ENCODE measurements at places on chromosomes 11 and 22.

- DNase-seq = no peak
Observed at GRCh38 chr11:56846631-56847576, 98.4 kb upstream of the OR9G4 start.

GRCh38 chr11:5364214-5364613 is 12.9 kb downstream of the OR51B6 start:
- DNase-seq = no peak

- no peak for DNase-seq
Observed at GRCh38 chr11:105399511-105399910, 210.4 kb upstream of the GRIA4 start.

DNA sequence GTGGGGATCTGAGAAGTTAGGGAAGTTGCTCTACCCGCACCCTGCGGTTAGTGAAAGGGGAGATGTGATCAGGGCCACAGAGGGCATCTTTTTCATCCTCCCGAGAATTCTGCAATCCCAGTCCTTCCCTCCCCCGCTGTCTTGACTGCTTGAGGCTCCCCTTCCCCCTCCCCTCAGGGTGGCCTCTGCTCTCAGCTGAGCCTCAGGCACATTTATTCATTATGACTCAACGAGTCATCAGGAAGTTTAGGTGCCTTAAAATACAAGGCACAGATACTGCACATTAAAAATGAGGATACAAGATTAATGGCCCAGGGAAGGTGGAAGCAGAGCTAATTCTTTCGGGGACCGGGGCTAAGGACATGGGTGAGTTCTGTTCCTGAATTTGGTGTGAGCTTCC is 104.0 kb downstream of the CACNA1I start:
- no peak for DNase-seq

- DNase-seq = no peak
Observed at GRCh38 chr11:69386594-69387408, 92.8 kb downstream of the MYEOV start.

DNA sequence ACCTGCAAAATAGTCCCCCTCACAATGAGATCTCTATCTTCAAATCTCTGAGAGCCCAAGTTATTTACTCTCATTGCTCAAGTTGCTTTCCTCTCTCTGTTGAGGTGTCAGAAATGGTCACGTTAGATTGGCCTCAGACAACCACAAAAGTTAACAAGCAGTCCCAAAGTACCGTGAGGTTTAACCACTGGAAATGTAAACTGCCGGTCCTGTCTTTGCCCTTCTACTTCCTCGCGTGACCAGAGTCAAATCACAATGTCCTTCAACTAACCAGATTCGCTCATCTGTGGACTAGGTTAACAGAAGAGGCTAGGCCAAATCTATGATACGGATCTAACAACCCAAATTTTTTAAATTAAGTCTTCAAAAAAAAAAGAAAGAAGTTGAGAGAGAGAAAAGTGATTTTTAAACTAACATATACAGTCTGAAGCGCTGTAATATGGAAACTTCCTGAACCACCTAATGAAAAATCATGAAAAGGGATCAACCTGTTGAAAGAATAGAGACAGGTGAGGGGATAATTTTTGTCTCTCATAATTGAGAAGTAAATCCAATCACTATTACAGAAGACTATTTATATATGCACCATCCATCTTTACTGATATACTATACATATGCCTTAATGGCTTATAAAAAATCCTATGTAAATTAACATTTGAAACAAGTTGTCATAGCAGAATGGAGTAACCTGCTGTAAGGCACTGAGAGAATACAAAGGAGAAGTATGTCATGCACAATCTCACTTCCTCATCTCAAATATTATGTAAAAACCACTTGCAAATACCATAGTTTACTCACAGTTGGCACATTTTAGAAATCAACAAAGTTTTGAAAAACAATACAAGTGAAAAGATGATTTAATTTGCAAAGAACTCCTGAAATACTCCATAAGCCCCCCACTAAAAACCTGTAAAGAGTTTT is 3.3 kb upstream of the JAML start:
- no peak for DNase-seq

- no peak for DNase-seq
Observed at GRCh38 chr11:62242021-62242420, at the start of gene SCGB1D2. Gene SCGB1D2, plus strand, starts transcription at chr11:62242239. Its CDS starts 69 bp downstream, at chr11:62242308.

DNA sequence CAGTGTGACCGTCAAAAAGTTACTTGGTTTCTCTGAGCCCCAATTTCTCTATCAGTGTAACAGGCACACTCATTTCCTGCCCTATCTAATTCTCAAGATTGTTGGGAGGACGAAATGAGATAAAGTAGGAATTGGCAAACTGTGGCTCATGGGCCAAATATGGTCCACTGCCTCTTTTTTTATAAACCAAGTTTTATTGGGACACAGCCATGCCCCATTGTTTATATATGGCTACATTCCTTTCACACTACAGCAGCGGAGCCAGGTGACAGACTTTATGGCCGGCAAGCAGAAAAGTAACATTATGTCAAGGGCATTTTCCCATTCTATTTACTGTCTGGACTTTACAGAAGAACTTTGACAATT is 116.7 kb upstream of the TIMP3 start:
- DNase-seq = no peak

- no peak for DNase-seq
Observed at GRCh38 chr22:40004836-40005235, 10.1 kb downstream of the FAM83F start.

DNA sequence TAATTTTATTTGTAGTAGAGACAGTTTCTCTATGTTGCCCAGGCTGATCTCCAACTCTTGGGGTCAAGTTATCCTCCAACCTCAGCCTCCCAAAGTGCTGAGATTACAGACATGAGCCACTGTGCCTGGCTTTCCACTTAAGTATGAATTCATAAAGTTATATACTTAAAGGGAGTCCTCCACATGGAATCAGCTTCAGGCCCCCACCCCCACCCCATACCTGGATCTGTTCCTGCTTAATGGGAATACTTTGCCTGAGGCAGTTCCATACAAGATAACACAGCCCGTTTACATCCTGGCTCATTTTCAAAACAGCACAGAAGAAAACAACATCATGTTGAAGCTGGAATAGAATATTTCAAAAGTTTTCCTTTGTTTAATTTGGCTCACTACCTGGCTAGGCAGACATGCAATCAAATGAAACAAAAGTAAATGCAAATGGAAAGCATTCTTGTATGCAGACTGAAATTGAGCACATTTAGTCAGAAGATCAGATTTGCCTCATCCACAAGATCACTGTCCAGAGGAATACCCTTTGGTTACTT is 82.4 kb downstream of the FAT3 start:
- DNase-seq = no peak

DNA sequence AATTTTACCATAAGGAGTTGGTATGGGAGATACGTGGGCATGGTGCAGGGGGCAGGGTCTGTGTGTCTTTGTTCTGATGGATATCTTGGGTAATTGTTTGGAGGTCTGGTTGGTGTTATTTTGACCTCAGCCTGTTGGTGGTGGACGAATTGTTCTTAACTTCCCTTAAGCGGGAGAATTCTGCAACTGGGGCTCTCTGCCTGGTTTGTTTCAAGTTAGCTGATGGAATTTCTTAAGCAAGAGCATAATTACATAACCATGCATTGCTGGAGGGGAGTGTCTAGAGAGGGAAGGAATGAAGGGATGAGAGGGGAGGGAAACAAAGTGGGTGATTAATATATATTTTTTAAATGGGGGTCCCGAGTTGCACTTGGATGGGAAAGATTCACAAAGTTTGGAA is 908.5 kb upstream of the RAG2 start:
- DNase-seq = no peak

- no peak for DNase-seq
Observed at GRCh38 chr11:33263549-33263948, 6.4 kb downstream of the HIPK3 start.

DNA sequence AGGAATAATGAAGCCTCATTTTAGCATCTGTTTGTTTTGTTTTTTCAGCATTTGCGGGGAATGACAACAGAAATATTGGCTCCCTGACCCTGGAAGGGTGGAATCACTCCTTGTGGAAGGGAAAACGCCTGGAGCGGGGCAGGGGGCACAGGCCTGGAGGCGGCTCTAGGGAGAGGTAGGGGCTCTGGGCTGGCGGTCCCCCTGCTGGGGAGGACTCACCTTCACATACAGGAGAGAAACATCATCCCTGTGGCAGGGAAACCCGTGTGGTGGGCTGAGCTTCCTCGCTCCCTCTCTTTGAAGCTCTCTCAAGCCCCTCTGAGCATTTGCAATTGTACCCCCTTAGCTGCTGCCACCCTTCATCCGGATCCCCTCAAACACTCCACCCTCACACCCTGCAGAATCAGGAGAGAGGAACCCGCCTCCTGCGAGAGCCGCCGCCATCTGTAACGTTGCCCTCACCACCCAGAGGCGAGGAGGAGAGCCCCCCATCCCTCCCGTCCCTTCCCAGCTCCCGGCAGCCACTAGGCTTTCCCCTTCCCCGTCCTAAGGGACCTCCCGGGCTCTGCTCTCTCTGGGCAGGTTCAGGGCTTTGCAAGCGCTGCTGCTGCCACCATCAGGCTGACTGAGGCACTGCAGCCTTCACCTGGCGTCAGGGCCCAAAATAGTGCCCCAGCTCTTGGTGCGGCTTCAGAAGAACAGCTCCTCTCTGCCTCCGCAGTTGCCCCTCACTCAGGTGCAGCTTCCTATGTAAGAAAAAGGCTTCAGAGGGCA is 10.4 kb downstream of the KIRREL3 start:
- DNase-seq = peak; percentile 76

- DNase-seq = no peak
Observed at GRCh38 chr22:41911001-41911611, 3.8 kb downstream of the SHISA8 start.

DNA sequence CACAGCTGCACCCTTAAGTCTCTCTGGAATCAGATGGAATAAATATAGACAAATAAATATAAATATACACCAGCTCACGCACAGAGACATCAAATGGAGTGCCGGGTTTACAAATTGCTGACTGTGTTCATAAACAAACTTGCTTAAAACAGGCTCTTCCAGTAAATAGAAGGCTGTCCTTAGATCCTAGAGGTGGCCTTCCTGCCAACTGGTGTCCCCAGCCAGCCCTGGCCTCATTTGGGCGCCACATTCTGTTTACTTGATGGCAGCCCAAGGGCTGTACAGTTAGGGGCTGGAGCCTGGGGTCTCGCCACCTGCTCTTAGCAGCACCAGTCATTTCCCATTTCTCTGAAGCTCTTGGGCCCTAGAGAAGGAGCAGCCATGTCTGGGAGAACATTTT is 20.8 kb downstream of the ARFGAP2 start:
- no peak for DNase-seq

DNA sequence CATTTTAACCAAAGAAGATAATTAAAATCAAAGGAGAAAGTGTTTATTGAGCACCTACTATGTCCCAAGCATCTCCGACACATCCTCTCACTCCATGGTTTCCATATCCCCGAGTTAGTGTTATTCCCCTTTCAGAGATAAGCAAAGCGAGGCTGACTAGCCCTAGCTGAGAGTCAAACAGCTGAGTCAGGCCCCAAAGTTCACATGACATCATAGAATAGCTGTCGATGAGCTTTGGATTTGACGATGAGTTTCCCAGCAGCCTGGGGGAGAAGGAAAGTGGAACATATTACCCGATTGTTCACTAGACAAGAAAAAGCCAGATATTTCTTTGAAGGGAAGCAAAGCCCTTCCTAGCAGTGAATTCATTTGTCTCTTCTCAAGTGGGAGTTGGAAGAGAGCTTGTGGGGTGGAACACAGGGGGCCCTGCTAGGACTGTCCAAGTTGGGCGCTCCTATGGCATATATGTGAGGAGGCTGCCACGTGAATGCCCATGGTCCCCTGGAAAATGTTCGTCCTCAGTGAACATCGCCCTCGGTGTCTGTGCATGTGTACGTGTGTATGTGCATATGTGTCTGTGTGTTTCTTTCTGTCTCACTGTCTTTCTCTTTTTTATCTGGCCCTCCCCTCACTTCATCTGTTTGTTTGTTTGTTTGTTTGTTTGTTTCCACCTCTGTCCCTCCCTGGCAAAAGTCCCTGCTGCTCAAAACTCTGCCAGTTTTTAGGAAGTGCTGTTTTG is 493 bp upstream of the CYTH4 start:
- DNase-seq = no peak

DNA sequence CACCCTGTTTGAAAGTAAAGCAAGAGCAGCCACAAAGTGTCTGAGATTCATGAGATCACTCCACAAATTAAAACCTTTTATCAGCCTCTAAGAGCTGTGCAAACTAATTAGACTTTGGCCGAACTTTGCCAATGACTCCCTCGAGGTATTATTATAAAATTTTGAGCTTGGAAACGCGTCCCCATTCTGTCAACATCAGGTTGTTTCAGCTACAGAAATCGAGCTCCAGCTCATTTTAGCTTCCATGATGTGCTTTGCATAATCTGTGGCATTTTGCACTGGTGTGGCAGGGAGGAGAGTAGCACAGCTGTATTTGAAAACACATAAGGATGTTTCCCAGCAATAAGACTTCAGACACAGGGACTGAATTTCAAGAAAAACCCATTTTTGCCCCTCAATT is 872.2 kb downstream of the NTM start:
- no peak for DNase-seq

DNA sequence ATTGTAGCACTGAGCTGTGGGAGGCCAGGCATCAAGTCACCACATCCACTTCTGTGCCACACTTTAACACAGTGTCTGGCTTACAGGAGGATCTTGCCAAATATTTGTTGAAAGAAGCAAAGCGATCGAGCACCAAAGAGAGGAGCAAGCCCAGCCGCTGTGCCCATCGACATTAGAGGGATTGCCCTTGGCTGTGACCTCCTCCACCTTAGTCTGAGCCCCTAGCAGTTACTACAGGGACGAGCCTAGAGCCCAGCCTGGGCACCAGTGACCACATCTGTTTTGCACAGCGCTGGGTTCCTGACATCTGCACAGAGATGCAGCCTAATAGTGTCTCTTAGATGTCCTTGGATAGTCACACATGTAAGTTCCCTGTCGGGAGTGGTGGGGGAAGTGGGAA is 17.7 kb downstream of the GRIK4 start:
- no peak for DNase-seq

DNA sequence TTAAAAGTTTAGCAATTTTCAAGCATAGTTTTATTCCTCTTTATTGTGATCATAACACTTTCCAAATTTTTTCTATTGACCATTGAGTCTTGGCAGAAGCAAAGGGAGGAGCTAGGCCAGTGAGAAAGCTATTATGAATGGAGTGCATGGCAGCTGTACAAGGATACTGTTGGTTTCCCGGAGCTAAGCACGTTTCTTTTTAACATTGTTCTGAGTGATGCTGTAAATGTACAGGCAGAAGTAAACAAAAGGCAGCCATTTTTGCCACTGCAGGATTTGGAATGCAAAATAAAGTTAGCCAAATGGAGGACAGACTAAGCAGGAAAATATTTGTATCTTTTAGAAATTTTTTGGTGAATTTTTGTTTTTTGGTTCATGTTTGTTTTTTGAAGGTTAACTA is 16.2 kb downstream of the CBL start:
- DNase-seq = no peak

DNA sequence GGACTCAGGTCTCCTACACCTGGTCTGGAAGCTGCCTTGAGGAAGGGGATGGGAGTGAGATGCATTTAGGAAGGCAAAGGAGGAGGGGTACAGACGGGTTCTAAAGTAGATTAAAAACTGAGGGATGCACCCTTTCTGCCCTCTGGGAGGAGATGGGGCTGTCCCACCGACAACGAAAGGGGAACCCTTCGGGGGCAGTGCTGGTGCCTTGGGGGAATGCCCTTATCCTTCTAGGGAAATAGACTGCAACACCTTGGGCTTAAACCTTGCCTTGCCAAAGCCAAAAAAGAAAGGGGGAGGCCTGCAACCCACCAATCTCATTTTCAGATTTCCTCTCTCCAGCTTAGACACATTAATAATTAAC is 89.8 kb downstream of the PLEKHA7 start:
- no peak for DNase-seq

- no peak for DNase-seq
Observed at GRCh38 chr22:50303848-50304527, 3.5 kb downstream of the PLXNB2 start.

All from neuronal stem cell (in vitro differentiated cells).